DMS 273 treated with DMSO at 0.1 percent for 48 hours (cell line): ENCODE measurements at places on chromosomes 5 and 9.
A peak's percentile ranks its signal among the peaks of the same experiment; 100 is the strongest.

DNA sequence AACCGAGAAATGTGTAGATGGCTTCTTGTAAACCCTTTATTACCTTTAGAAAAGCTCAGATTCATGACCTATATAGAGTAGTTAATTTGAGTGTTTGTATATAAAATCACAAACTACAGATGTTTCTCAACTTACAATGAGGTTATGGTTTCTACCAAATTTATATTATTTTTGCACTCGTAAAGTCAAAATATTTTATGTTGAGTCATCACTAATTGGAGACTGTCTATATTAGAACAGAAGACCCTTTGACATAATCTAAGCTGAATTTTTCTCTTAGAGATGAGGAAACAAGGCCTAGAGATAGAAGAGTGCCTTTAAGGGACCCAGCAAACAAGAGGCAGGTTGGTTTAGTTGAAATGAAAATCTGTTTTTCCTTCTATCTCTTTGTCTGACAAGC lies 20.0 kb upstream of the NMUR2 start:
- no peak for DNase-seq

GRCh38 chr5:149186506-149186905 lies 45.2 kb downstream of the ABLIM3 start:
- DNase-seq: no peak

DNA sequence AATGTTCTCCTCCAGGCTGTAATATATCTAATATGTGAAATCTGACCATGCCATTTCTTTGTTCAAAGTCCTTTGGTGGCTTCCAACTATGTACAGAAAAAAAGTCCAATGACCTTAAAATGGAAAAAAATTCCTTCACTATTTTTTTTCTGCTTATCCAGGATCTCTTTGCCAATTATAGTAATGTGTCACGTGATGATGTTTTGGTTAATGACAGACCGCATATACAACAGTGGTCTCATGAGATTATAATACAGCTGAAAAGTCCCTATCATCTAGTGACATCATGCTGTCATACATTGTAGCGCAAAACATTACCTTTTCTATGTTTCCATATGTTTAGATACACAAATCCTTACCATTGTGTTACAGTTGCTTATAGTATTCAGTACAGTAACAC lies 477.6 kb downstream of the TMEM232 start:
- DNase-seq: no peak

DNA sequence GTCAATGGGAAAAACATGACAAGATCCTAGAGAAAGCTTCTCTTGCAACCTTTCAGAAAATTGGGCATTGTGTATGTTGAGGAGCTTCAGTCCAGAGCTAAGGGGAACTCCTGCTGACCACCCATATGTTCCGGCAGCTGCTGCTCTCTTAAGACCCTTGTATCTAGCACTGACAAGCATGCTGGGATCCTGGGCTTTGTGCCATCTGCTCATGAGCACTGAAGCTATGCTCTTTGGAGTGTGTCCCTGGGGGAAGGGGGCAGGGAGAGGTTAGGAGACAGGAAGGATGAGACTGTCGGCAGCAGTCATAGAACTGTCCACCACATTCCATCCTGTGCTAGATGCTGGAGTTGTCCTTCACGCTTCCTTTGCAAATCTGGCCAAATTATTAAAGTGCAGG lies 109.3 kb downstream of the JAKMIP2 start:
- peak; percentile 95 for DNase-seq

DNA sequence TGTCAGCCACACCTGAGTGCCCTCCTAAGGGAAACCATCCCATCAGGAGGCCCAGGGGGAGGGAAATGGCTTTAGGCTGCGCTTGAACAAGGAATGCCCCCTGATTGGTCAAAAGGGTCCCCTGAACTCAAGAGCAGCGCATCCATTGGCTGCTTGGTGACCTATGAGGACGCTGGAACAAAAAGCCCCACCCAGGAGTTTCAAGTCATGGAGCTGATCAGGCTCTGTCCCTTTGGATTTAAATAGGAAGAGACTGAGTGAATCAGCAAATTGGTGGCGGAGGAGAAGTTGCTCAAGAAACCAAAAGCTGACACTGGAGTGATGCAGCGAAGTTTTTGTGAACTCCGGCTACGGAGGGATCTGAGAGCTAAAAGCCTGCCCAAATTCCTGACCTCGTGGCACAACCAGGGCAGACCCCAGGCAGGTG lies 66.7 kb downstream of the SMIM23 start:
- no peak for DNase-seq

DNA sequence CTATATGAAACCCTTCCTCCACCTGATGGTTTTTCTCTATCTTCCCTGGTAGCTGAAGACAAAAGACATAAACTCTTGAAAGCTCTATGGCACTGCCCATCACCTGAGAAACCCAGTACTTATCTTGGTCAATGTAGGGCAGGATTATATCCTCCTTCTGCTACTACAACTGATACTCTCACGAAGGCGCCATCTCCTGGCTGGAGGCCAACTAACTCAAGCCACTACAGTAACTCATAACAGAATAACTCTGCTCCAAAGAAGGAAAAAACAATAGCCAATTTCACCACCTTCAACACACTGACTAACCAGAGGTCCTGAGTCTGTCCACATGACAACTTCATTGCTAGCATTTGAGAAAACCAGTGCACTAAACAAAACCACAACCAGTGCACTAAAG lies 409.2 kb downstream of the CETN3 start:
- no peak for DNase-seq

GRCh38 chr5:7970816-7971215 lies 101.9 kb downstream of the MTRR start:
- DNase-seq: no peak

GRCh38 chr9:82570226-82570625 lies 492.7 kb downstream of the RASEF start:
- no peak for DNase-seq

- peak; percentile 65 for DNase-seq
These were observed 107.7 kb downstream of the TENT4A start for GRCh38 chr5:6820851-6821479.

- DNase-seq: no peak
These were observed 220.0 kb downstream of the PDE4D start for GRCh38 chr5:59673438-59674058.

DNA sequence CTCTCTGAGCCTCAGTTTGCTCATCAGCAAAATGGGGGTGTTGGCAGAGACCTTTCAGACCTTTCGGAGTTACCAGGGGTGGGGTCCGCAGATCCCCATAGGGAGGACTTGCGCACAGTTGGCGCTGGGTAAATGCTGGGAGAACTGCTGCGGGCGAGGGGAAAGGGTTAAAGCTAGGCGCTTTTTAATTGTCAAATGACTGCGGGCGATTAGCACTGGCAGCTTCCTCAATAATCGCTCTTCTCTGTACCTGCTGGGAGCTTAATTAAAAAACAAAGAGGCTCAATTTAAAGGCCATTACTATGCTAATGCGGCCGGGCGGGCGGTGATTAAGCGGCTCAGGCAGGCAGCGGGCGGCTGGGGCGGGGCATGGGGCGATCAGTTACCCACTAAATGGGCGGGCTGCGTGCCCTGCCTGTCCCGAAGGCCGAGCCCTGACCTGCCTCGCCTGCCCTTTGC lies 63.0 kb downstream of the LMX1B start:
- no peak for DNase-seq

DNA sequence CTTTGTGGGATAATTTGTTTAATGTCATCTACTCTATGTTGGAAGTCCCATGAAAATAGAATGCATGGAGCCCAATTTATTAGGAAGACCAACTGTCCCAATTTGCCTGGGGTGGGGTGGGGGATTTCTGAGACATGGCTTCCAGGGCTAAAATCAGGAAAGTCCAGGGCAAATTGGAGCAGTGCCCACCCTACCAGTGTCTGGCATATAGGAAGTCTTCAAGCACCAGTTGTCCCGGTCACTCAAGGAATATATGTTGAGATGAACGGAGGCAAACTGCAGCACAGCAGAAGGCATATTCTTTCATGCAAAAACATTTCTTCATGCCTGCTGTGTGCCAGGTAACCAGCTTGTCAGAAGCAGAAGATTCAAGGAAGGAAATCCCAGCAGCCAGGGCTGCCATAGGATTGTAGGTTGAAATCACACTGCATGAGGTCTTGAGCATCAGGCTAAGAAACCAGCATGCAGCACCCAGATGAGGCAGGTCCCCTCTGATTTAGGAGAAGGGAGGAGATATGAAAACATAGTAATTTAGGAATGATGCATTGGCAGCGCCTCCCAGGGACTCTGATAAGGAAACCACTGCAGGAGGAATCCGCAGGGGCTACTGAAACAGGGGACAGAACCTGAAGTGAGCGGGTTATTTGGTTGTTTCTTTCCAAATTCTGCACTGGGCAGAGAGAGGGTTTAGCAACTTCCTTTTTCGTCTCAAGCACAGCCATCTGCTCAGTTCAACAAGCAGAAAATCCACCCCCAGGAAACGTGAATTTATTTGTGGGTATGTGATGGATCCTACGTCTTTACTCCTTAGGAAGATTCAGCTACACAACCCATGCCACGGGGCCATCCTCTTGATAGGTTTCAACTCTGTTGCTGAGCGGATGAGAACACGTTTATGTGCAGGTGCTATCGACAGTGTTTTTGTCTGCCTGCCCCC lies 112.6 kb upstream of the CPEB4 start:
- DNase-seq: no peak

DNA sequence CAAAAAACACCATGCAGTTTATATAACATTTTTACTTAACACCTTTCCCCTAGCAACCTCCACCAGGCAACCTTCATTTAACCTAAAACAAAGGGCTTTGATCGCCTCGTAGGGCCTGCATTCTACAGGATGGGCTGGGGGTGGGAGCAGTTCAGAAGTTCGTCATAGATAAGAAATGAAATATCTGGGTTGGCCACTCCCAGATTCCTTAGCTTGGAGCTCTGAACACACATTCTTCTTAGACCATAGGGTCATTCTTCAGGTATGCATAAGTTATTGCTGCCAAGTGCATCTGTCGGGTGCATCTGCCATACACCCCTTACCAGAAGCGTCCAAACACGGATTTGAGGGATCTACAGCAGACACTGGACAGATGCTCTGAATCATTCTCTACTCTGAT lies 4.3 kb upstream of the SLC22A5 start:
- DNase-seq: no peak

DNA sequence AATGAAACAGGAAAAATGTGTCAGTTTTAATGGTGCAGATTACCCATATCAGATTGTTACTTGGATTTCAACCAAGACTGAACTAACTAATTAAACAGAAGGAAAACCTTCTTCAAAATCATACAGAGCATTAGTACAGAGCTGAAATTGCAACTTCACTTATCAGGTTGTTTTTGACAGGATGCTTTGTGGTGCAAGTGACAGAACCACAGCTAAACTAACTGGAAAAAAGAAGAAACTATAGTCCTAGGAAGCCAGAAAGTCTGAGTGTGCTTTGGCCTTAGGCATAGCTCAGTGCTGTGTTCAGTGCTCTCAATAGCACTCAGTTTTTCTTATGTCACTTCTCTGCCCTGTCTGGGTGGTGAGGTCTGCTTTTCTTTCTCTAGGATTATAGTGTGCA lies 267.4 kb downstream of the CHSY3 start:
- no peak for DNase-seq

GRCh38 chr5:101112645-101113044 lies 209.6 kb upstream of the ST8SIA4 start:
- no peak for DNase-seq

GRCh38 chr5:83404182-83404716 lies 67.3 kb upstream of the VCAN start:
- DNase-seq: no peak

DNA sequence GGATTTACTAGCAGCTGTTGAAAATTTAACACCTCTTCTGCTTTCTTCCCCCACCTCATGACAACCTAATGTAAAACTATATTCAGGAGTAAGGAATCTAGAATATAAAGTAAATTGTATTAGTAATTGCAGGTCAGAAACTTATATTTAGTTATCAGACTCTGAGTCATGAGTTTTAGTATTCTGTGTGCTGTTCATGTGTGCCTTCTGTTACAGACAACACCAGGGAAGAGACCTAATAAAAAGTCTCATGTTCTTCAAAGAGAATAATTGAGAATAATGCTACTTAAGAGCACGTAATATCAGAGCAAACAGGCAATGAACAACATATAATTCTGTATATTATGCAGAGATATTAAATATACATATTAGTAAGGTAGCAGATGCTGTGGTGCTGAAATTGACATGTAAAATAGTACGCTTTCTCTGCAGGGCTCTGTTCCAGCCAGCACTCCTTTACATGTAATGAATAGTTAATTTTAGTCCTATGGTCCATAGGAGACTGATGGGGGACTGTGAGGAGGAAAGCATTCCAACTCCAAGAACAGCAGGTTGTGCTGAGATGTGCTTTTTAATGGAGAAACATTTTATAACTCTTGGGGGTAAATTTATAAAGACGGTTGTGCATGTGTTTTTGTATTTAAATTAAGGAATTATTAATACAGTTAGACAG lies 106.4 kb downstream of the ZSWIM6 start:
- DNase-seq: peak; percentile 48

GRCh38 chr5:158990979-158991775 lies 108.5 kb downstream of the EBF1 start:
- DNase-seq: no peak

- DNase-seq: peak; percentile 75
These were observed 6.2 kb upstream of the ARHGEF28 start for GRCh38 chr5:73619606-73620333.

DNA sequence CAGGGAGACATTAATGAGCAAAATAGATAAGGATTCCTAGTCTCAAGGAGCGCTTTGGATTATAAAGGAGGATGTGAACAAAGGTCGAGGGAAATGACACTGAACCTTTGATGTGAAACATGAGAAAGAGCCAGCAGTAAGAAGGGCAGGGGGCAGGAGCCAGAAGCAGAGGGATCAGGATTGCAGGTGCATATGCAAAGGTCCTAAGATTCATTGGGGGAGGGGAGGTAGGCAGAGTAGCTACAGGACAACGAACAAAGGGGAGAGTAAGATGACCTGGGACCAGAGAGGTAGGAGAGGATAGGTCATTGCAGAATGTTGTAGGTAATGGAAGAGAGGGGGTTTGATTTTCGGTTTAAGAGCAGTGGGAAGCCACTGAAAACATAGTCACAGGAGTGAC lies 129.2 kb upstream of the TRPM3 start:
- no peak for DNase-seq

- no peak for DNase-seq
These were observed 2.8 kb downstream of the TMEM171 start for GRCh38 chr5:73122875-73123810.

DNA sequence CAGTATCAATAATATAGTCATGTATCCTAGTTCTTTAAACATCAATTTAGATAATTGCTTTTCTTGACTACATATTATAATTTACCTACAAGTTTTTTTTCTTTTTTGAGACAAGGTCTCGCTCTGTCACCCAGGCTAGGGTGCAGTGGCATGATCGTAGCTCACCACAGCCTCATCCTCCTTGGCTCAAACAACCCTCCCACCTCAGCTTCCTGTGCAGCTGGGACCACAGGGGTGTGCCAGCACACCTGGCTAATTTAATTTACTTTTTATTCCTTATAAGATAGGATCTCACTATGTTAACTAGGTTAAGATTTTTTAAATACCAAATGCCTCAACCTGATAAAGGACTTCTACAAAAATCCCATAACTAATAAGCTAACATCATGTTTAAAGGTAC lies 21.1 kb downstream of the UIMC1 start:
- DNase-seq: no peak
